Central memory CD4-positive, alpha-beta T cell (primary cell): ENCODE measurements at places on chromosomes 4 and X.

GRCh38 chr4:90624781-90625180 is 497.6 kb downstream of the CCSER1 start:
- DNase-seq = no peak

- DNase-seq = no peak
Observed at GRCh38 chrX:75544786-75545185, 21.9 kb upstream of the ZDHHC15 start.

DNA sequence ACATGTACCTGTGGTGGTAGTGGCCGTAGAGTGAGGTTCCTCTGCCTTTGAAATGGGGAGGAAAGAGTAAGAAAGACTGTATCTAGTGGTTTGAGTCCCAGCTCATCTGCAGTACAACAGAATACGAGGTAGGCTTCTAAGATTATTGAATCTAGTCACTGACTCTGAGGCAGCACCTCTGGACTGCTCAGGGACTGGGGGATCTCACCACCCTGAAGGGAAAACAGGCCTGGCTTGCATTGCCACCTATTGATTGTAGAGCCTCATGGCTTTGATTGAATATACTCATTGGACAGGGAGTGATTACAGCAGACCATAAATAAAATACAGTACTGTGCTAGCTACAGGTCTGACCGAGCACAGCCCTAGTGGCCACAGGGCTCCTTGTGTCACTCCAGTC is 50.5 kb downstream of the GPR174 start:
- no peak for DNase-seq

- DNase-seq = no peak
Observed at GRCh38 chr4:157221426-157221894, 932 bp downstream of the GRIA2 start.

DNA sequence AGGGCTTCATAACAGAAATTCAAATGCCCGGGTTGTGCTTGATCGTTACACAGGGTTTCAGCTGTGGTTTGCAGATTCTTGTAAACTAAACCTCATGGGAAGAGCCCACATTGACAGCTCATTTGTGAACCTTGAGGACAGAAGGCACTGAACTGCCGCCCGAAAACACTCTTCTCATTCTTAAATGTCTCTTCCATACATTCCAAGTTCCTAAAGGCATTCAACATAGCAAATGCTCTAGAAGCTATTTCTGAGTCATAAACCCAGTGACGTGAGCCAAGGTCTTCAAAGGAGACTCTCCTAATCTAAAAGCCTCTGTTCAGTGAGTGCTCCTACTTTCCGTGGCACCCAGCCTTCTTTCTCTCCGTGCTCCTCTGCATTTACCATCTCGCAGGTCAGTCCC is 737.8 kb upstream of the FRG1 start:
- no peak for DNase-seq

- DNase-seq = peak; percentile 84
Observed at GRCh38 chrX:149540131-149540620, 636 bp upstream of the EOLA1 start.

- no peak for DNase-seq
Observed at GRCh38 chr4:48082956-48083355, 51.1 kb downstream of the TXK start.

- DNase-seq = no peak
Observed at GRCh38 chr4:84070289-84070688, 428.8 kb downstream of the NKX6-1 start.

DNA sequence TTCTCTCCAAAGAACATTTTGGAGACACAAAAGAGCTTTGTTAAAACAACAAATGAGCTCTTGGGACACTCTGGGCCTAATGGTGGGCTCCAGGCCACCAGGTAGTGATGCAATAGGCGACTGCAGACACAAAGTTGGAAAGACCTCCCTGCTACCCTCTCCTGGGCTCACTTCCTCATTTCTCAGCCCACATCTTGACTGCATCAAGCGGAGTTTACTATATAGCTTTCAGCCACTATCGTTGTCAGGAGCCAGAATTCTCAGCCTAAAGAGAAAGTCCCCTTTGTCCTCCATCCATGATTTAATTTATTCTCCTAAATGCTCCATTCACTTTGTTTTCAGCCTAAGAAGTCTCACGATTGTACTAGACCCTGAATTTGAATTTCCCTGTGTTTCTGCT is 114.9 kb downstream of the EFHC2 start:
- no peak for DNase-seq

- DNase-seq = no peak
Observed at GRCh38 chrX:16155581-16156096, 11.6 kb upstream of the MAGEB17 start.

DNA sequence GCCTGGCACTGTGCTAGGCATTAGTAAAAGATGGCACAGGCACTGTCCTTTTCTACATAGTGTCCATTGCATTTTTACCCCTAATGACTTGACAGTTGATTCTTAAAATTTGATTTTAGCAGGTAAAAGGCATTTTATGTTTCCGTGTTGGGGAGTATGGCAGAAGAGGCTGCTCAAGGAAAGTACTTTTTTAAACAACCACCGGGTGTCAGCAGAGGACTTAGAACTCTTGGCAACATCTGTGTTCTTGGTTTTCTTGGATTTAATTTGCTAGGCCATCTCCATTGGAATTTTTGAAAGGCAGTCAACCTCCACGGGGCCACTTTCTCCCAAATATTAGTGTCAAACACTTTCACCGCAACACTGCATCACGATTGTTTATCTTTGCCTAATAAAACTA is 102.9 kb downstream of the TSPAN7 start:
- DNase-seq = no peak

- DNase-seq = no peak
Observed at GRCh38 chrX:63764946-63765345, 20.1 kb downstream of the ARHGEF9 start.

GRCh38 chr4:55615008-55615407 is 21.1 kb downstream of the NMU start:
- no peak for DNase-seq

GRCh38 chrX:16436348-16437188 is 213.4 kb upstream of the S100G start:
- DNase-seq = peak; percentile 43

DNA sequence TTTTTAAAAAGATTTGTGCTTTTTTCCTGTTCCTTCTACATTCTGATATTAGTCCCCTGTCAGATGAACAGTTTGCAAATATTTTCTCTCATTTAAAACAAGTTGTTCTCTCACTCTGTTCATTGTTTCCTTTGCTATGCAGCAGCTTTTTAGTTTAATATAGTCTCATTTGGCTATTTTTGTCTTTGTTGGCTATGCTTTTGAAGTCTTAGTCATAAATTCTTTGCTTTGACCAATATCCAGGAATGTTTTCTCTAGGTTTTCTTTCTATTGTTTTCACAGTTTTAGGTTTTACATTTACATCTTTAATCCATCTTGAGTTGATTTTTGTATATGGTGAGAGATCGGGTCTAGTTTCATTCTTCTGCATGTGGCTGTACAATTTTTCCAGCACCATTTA is 136.8 kb downstream of the TET2 start:
- DNase-seq = no peak

GRCh38 chr4:142126890-142127497 is 490.6 kb downstream of the IL15 start:
- DNase-seq = peak; percentile 47

- DNase-seq = no peak
Observed at GRCh38 chr4:63788271-63788670, 621.0 kb downstream of the TECRL start.

DNA sequence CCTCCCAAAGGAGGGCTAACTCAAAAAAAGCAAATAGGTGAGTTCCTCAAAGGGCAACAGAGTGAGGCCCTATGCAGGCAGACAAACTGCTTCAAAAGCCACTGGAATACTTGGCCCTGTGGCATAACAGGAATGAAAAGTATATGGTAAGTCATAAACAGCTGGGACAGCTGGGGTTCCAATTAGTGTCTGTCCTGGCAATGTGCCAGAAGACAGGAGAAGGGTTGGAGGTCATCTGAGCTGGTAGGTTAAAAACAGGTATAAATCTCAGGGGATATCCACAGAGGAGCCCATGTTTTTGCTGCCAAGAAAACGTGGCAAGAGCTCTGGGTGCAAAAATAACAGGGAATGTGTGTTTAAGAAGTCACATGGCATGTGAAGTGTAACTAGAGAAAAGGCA is 111.6 kb downstream of the APOOL start:
- DNase-seq = no peak

- no peak for DNase-seq
Observed at GRCh38 chrX:44062840-44063239, 89.7 kb upstream of the NDP start.

GRCh38 chr4:108940149-108940548 is 177.3 kb upstream of the ETNPPL start:
- no peak for DNase-seq

- DNase-seq = no peak
Observed at GRCh38 chrX:44937606-44938005, 64.6 kb downstream of the KDM6A start.

GRCh38 chr4:23368081-23368697 is 521.7 kb downstream of the PPARGC1A start:
- DNase-seq = no peak

- no peak for DNase-seq
Observed at GRCh38 chr4:22635692-22636091, 57.0 kb upstream of the GBA3 start.

- no peak for DNase-seq
Observed at GRCh38 chrX:110082161-110082560, 79.2 kb downstream of the TMEM164 start.

DNA sequence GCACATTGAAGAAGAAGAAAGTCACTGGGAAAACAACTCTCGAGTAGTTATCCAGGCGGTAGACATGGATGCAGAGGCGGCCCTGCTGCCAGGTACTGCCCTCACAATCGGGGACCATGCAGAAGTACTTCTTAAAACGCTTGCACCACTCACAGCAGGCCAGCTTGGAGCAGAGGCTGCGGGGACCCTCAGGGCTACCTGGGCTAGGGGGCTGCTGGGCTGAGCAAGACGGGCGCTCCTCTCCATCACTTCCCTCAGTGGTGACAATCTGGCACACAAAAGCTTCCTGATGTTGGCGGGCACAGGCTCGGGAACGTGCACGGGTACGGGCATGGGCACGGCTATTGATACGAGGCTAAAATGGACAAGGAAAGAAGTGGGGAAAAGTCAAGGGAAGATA is 19.7 kb downstream of the GABRE start:
- DNase-seq = no peak
